NCI-H226 (cell line): ENCODE measurements at places on chromosomes 2 and 18.
A peak's percentile ranks its signal among the peaks of the same experiment; 100 is the strongest.

DNA sequence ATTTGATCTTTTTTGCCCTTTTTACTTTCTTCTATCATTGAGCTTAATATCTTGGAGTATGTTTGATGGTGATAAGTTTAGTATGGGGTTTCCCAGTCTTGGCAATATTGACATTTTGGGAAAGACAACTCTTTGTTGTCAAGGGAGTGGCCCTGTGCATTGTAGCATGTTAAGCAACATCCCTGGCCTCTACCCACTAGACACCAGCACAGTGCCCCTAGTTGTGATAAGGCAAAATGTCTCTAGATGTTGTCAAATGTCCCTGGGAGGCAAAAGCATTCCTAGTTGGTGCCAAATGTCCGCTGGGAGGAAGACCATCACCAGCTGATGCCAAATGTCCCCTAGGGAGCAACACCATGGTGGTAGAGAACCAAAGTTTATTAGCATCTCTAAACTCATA lies 28.2 kb downstream of the GULP1 start:
- DNase-seq = no peak

DNA sequence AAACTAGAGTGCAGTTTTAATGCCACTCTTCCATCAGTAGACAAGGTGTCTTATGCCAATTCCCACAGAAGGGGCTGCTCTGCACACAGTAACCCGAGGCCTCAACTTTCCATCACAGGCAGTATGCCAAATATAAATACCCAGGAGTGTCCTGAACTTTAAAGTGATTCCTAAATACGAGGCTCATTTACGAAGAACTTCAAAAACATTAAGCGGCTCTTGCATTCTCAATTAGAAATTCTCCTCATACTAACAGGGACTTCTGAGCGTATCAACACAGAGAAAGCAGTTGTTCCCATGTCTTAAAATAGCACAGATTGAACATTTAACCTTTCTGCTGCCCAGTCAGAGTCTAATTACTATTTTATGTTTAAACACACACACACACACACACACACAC lies 638.6 kb downstream of the ERBB4 start:
- DNase-seq = no peak

DNA sequence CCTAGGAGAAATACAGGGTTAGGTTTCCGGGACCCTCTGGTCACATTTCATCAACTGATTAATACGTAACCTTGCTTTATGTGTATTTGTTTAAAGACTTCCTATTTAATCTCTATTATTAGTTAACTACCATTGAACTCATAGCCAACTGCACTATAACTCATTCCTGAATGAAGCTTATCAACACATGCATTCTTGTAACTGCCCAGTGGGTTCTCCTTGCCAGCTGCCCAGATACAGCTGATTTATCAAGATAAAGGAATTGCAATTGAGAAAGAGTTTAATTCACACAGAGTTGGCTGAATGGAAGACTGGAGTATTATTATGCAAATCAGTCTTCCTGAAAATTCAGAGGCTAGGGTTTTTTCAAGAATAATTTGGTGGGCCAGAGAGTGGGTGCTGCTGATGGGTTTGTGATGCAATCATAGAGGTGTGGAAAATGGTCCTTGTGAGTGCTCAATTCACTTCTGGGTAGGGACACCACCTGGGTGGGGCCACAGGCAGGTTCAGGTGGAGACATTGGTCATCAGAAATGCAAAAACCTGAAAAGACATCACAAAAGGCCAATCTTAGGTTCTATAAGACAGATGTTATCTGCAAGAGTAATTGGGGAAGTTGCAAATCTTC lies 21.1 kb upstream of the NOSTRIN start:
- peak; percentile 55 for DNase-seq

DNA sequence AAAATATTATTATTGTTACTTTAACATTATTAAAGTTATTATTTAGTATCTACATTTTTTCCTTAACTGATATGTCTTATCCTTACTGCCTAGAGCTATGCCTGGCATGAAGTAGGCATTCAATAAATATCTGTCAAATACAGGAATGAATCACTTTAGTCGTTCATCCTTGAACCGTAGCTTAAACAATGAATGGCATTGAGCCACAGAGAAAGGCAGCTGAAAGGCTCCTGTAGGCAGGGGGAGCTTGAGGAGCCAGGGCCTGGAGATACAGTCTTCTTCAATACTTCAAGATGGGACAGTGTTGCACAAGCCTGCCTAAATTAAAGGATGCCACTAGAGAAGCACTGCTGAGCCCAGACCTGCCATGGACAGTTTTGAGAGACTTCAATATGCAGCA lies 22.5 kb downstream of the CYRIA start:
- DNase-seq = peak; percentile 72

GRCh38 chr18:78678318-78678695 lies 301.3 kb upstream of the SALL3 start:
- no peak for DNase-seq

GRCh38 chr2:16861111-16861510 lies 195.5 kb upstream of the CYRIA start:
- DNase-seq = no peak

GRCh38 chr2:178796079-178796677 lies 11.0 kb downstream of the TTN start:
- no peak for DNase-seq

DNA sequence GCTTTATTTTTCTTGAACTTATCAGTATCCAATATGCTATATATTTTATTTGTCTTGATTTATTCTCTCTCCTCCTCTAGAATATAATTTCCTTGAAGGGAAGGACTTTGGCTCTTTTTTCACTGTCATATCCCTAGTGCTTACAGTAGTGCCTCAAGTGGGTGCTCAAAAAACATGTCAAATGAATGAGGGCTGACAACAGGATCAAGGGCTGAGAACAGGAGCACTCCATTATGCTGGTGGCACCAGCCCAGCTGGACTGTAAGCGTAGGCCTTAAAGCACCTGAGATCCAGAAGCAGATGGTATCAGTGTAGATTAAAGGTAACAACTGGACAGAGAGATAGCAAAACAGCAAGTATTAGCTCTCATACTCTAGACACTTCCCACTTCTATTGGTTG lies 46.3 kb downstream of the PMS1 start:
- DNase-seq = no peak

- no peak for DNase-seq
Observed at GRCh38 chr18:8870528-8870927, 165.2 kb downstream of the MTCL1 start.

DNA sequence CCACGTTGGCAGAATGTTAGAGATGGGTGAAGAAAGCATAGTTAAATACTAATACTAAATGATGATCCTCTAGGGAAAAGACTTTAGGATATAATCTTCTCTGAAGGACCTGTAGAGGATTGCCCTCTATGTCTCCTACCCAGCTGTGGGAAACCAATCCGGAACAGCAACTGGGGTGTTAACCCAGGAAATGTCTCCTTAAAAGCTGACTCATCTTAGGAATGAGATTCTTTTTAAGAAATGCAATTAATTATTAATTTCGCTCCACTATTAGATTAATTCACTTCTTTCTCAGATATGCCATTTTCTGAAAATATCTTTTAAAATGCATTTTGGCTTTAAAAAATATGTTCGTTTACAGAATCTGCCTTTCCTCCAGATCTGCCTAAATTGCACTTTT lies 7.4 kb downstream of the SCN3A start:
- DNase-seq = no peak

DNA sequence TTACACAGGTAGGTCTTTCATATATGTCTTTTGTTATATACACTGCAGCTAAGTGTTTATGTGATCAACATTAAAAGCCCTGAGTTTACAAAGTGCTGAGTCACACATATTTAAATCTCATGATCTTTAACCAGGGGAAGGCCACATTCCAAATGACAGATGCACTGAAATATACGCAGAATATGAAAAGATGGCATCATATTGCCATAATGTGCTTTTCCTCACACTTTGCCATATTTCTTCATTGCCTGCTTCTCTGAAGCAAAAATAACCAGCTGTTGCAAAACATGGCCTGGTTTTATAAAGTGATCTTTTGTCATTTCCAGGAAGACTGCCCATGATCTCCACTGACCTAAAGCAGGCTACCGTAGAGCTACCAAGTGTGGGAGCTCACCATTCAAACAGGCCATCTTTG lies 93.5 kb upstream of the MAPRE2 start:
- no peak for DNase-seq

- DNase-seq = no peak
Observed at GRCh38 chr2:37367984-37368383, 23.6 kb downstream of the QPCT start.

GRCh38 chr2:73821669-73822068 lies 7.1 kb upstream of the STAMBP start:
- no peak for DNase-seq

GRCh38 chr18:58069099-58069498 lies 25.1 kb downstream of the NEDD4L start:
- DNase-seq = no peak

DNA sequence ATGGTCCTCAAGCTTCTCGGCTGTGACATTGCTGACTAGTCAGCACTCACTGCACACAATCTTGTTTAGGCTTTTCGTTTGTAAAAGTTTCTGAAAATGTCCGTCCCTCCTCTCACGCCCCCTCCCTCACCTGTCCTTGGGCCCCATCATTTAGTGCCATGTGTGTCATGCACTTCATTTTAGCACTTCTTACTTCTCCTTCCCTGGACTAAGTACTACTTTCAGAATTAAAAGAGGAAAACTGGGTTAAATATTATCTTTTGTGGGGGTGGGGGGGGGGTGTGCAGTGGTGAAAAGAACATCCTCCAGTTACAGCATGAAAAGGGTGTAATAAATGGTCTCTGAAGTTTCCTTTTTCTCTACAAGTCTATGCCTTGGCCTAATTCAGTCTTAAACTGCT lies 182.0 kb upstream of the SP5 start:
- no peak for DNase-seq

- DNase-seq = no peak
Observed at GRCh38 chr2:127410871-127411652, 7.2 kb upstream of the PROC start.

- no peak for DNase-seq
Observed at GRCh38 chr2:158131919-158132566, 30.4 kb downstream of the UPP2 start.

DNA sequence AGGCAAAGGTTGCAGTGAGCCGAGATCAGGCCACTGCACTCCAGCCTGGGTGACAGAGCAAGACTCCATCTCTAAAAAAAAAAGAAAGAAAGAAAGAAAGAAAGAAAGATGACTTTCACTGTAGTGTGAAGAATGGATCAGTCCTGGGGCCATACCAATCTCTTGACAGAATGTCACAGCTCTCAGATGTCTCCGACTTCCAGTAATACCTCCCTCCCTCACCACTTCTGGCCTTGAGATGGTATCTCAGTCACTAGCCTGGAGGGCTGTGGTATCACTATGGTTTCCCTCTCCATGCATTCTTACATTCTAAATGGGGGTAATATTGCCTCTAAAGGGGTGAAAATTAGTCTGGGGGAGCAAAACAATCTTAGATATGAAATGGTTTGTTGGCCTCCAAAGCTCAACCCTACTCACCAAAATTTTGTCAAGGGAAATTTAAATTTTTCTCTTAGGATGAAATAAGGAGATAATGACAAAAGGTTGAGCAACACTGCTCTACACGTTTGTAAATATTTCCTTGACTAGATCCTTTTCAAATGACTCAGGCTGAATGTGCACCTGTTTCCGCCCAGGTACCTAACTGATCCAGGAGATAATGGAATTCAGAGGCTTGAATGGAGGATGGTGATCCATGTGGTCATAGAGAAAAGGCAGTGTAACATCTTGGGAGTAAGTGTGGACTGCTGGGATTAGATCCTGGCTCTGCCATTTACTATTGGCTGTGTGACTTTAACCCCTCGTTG lies 19.9 kb upstream of the SPRED2 start:
- DNase-seq = no peak

GRCh38 chr2:37851428-37851827 lies 73.7 kb upstream of the RMDN2 start:
- DNase-seq = no peak

DNA sequence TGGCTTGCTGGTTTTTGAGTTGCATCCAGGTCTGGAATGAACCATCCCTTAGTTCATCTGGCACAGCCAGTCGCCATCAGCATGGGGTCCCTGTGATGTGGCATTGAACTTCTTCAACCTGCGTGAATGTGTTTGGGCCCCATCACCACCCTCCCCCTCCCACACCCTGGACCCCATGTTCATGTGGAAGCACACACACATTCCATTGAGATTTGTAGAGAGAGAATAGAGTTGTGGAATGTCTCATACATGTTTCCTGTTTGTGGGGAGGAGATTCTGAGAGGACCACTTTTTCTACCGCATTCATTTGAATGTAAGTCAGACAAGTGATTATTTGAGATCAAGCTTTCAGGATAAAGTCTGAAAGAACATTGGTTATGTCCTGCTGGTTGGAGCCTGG lies 117.6 kb upstream of the EML6 start:
- DNase-seq = peak; percentile 47

DNA sequence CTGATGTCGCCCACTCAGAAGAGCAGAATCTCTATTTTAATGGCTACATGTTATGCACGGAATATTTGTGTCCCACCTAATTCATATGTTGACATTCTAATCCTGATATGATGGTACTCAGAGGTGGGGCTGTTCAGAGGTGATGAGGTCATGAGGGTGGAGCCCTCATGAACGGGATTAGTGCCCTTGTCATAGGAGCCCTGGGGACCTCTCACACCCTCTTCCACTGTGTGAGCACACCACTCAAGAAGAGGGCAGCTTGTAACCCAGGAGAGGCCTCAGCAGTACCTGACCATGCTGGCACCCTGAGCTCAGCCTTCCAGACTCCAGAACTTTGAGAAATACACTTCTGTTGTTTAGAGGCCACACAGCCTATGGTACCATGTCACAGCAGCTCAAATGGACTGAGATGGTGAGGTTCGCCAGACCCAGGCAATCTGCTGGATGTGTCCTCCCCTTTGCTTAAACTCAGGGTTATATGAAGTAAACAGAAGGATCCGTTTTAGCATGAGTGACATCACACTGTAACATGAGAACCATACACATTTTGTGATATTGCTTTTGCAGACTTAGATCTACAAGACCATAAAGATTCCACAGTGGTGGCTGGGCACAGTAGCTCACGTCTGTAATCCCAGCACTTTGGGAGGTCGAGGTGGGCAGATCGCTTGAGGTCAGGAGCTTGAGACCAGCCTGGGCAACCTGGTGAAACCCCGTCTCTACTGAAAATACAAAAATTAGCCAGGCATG lies 48.7 kb downstream of the ATOH8 start:
- no peak for DNase-seq

DNA sequence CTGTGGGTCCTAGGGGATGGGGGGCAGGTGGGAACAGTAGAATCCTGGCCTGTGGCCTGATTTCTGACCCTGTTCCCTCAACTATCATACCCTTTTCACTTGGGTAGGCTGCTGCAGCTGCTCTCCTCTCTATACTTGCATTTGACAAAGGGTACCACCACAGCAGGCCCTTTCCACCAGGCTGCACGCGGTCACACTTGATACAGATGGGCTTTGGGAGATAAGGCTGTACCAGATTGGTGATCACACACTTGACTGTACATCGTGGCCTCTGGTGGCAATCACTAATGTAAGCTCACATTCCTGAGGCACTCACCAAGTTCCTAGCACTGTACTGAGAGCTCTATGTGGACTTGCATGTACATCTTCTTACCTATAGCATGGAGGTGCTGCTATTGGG lies 1.6 kb upstream of the RALB start:
- no peak for DNase-seq

- no peak for DNase-seq
Observed at GRCh38 chr2:160324161-160324800, 124.2 kb upstream of the ITGB6 start.
